ENCODE measurements at places on chromosomes 16 and 17.

GRCh38 chr16:50294955-50295354, 28.6 kb downstream of the ADCY7 start:
- no peak for DNase-seq

GRCh38 chr16:6861815-6862477, 470.7 kb upstream of the RBFOX1 start:
- DNase-seq: no peak

GRCh38 chr17:55660178-55660886, 62.3 kb downstream of the TMEM100 start:
- no peak for DNase-seq

- DNase-seq: no peak
Observed at GRCh38 chr17:32871746-32872145, 5.2 kb downstream of the MYO1D start.

DNA sequence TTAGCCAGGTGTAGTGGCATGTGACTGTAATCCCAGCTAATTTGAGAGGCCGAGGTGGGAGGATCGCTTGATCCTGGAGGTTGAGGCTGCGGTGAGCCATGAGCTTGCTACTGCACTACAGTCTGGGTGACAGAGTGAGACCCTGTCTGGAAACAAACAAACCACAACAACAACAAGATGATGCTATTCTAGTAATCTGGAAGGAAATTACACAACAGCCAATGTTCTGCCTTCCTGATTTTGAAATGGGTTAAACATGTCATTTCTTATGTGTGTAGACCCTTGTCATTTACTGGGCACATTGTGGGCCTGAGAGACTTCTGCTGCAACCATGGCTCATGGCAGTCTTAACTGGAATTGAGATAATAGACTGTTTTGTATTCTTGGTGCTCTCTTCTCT, 5.9 kb downstream of the COQ7 start:
- DNase-seq: no peak

GRCh38 chr17:77961741-77962140, 3.2 kb downstream of the TNRC6C start:
- no peak for DNase-seq

GRCh38 chr16:27301236-27301861, 12.4 kb upstream of the IL4R start:
- no peak for DNase-seq

DNA sequence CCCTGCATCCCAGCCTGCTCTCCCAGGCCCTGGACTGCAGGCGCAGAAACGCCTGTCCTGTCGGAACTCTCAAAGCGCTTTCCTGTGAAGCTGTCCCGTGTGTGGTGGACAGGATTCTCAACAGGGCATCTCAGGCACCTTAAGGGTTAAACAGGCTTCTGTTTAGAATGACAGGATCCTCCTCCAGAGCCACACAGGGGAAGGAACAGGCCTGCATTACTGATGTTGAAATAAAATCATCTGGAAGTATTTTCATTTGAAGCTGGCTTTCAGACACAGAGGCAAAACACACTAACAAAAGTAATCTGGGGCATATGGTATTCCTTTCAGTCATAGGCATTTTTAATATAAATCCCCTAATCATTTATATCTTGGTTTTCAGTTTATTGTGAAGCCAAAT, 7.4 kb downstream of the HS3ST3A1 start:
- no peak for DNase-seq

DNA sequence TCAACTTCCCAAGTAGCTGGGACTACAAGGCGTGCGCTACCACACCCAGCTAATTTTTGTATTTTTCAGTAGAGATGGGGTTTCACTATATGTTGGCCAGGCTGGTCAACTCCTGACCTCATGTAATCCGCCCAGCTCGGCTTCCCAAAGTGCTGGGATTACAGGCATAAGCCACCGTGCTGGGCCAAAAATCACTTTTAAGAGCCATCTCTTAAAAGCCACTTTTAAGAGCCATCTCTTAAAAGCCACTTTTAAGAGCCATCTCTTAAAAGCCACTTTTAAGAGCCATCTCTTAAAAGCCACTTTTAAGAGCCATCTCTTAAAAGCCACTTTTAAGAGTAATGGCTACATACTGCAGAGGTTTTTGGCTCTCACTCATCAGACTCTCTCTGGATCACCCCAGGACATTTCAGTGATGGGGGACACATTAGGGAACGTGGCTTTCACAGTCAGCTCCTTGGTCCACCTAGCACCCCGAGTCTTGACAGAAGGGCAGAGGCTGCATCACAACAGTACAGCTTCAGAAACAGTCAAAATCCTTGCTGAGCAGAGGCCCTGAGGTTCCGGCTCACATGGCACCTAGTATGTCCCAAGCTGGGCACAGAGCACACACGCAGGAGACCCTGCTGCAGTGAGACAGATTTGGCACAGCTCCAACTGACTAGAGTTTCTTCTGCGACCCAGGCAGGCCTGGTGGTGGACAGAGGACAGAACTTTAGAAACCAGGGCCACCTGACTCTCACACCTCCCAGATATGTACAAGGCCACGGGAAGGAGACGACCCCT, 23.6 kb downstream of the RANBP10 start:
- DNase-seq: no peak

DNA sequence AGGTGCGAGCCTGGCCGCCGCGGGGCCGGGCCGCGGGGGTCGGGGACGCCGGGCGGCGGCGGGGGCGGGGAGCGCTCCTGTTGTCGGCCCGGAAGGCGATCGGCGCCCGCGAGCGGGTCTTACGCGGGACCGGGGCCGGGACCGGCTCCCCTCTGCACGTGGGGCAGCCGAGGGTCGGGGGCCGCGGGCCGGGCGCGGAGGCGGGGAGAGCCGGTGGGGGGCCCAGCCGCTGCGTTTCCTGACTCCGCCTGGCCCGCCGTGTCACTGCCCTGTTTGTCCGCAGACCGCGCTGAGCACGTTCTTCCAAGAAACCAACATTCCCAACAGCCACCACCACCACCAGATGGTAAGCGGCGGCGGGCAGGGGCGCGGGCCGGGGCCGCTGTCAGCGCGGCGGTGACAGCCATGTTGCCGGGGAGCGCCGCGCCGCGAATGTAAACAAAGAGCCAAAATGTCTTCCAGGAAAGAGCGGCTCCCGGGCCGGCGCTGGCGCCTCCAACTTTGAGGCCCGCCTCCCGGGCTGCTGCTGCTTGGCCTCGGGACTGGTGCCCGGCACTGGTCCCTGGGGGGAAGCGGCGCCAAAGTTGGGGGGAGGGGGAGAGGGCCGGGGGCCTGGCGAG, 586 bp downstream of the UBALD2 start:
- DNase-seq: peak; percentile 44

- no peak for DNase-seq
Observed at GRCh38 chr17:48510761-48511604, 19.8 kb downstream of the HOXB1 start.

GRCh38 chr16:11796227-11797165, 562 bp downstream of the ZC3H7A start:
- DNase-seq: no peak

DNA sequence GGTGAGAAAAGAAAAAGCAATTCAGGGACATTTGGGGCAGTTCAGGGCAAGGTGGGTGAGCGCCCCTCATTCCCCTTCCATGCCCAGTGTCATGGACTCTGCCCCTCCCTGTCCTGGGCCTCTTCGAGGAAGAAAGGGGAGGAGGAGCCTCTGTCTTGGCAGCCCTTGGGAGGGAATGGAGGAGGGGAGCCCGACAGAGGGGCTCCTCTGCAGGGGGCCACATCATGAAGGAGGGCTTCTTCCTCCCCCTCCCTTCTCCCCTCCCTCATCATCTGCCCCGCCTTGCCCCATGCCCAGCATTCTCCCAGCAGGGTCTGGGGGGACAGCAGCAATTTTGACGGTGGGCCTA, 33.2 kb upstream of the TAC4 start:
- no peak for DNase-seq

DNA sequence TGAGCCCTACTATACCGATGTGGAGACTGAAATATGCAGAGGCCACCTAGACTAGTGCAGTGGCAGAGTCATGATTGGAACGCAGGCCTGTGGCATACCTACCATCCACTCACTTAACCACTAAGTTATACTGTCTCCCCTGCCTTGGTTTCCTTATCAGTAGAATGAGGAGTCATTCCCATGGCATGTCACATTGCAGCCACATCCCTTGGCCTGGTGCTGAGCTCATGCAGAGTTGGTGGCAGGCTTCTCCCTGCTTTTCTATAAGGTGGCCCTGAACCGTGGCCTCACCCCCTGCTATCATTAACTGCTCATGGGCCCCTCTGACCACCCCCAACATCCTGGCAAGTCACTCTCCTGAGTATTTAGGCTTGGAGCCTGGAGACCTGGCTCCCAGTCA, 212.5 kb downstream of the KATNIP start:
- no peak for DNase-seq

DNA sequence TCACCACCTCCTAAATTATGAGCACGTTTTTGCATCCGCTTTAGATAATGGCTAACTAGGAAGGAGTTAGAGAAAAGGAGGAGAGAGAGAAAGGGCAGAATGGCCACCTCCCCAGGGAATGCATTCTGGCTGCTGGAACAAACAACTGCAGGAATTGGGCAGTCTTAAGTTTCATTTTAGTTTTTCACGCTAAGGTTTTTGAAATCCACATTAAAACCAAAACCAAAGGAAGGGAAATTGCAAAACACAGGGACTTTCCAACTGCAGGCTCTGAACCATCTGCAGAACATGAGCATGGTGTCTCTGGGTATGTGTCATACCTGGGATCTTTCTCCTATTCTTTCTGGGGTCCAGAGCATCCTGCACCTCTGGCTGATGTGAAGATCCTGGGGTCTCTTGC, 12.1 kb upstream of the CCL8 start:
- no peak for DNase-seq

DNA sequence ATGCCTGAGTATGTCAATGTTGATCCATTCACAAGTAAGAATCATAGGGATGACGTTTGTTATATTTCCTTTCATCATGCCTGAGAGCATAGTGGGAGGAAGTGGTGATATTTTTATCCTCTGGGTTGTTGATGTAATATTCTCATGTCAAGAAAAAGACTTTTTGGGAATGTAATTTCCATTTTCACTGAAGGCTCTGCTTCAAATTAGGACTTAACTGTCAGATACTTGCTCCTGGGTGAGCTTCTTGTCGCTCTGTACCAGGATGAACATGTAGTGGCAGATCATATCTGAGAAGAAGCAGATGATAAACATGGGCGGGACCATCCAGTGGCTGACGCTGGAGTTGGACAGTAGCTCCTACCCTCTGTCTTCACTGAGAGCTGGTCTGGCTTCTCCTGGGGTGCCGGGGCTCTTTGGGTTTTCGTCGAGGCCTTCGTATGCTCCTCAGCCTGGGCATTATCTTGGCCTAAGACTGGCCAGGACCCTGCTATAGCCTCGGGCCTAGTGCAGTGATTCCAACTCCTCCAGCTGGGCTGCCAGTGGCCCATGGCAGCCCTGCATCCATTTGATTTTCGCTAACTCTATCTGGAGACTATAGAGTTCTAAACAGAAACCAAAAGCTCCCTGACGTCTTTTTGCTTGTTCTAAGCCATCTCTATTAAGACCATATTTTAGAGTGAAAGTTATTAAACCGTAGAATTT, 19.7 kb downstream of the CYB5B start:
- DNase-seq: no peak

DNA sequence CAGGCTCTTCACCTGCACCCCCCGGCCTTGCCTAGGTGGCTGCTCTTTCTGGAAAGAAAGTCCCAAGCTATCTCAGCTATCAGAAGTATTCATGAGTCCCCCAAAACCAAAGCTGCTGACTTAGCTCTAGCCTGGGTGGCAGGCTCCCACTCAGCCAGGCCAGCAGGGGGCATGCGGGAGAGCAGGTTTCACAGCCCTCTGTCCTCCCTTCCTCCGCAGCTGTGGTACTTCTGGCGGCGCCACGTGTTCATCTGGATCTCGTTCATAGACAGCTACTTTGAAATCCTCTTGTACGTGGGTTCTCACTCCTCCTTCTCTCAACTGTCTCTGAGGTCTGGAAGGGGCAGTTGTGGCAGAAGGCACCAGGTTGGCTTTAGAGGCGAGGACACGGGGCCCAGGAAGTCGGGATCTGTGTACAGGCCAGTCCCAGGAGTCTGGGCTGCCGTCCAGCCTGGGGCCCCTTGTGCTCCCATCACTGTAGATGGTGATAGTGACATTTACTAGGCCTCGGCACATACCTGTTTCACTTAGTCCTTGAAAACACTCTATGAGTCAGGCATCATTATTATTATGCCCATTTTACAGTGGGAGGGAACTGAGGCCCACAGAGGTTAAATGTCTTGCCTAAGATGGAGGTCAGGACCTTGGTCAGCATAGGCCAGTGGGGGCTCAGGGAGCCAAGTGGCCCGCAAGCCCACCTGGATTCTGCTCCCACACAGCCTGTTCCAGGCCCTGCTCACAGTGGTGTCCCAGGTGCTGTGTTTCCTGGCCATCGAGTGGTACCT, 12.9 kb downstream of the TRPV2 start:
- no peak for DNase-seq

GRCh38 chr16:8959921-8960787, 3.6 kb downstream of the USP7 start:
- DNase-seq: no peak

GRCh38 chr16:8229011-8229520, 361.2 kb downstream of the TMEM114 start:
- DNase-seq: no peak

- DNase-seq: no peak
Observed at GRCh38 chr17:31900877-31901276, 631 bp downstream of the UTP6 start.

DNA sequence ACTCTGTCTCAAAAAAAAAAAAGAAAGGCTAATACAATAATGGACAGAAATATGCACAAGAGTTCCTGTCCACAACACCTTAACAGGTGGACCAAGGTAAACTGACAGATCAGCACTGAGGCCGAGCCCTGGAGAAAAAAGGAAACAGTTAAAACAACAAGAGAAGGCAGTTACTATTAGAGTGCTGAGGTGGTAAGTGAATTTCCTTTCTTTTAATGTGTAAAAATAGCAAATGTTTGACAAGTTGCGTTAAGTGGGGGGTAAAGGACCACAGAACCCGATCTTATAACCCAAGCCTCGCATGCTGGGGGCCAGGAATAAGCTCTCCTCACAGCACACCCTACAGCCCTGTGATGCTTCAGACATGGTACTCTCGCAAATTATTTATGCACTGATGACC, 24.8 kb downstream of the TXNDC11 start:
- DNase-seq: no peak

DNA sequence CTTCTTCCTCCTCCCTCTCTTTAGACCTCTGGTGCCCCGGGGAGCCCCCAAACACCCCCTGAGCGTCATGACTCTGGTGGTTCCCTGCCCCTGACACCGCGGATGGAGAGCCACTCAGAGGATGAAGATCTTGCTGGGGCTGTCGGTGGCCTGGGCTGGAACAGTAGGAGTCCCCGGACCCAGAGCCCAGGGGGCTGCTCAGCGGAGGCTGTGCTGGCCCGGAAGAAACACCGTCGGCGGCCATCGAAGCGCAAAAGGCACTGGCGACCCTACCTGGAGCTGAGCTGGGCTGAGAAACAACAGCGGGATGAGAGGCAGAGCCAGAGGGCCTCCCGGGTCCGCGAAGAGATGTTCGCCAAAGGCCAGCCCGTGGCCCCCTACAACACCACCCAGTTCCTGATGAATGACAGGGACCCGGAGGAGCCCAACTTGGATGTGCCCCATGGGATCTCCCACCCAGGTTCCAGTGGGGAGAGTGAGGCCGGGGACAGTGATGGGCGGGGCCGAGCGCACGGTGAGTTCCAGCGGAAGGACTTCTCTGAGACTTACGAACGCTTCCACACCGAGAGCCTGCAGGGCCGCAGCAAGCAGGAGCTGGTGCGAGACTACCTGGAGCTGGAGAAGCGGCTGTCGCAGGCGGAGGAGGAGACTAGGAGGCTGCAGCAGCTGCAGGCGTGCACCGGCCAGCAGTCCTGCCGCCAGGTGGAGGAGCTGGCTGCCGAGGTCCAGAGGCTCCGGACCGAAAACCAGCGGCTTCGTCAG, 7.5 kb downstream of the HEXIM2 start:
- no peak for DNase-seq

- peak; percentile 31 for DNase-seq
Observed at GRCh38 chr17:60139438-60140285, 10.1 kb upstream of the CA4 start.

GRCh38 chr17:45143767-45144198, 4.5 kb upstream of the HEXIM1 start:
- DNase-seq: no peak

All from stimulated activated CD8-positive, alpha-beta memory T cell treated with anti-CD3 and anti-CD28 coated beads, Interleukin-15, amount 100 ng/mL, for 48 hours (primary cell).